Aorta (tissue), 5 donors: ENCODE measurements at places on chromosomes 2 and 18.
A peak's percentile ranks its signal among the peaks of the same experiment; 100 is the strongest.

DNA sequence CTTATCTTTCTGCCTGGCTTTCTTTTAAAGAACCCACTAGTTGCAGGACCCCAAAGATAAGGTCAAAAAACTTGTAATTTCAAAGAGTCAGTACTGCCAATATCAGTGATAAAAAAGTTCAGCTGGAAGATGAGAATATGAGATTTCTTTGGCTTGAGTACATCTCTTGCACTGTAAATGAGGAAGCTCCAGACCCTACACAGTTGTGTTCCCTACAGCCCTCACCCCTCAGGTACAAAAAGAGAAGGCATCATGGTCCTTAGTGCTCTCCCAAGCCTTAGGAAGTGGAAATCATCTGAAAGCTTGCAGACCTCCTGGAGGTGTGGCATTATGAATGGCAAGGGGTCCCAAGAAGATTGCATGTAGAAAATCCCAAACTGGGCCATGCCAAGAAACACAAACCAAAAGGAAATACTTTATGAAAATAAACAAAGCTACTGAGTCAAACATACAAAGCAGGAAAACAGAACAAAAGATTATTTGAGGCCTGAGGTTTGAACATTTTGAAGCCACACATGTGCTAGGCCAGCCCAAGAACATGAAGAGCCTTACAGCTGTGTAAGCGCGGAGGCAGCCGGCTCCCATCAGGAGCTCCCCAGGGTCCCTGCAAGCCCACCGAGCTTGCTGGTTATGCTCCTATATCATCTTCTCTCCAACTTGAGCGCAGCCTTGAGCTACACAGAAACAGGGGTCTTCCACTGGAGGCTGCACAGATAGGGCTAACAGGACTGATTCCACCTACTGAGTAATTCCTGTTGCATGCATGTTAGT lies 217.0 kb downstream of the OSR1 start:
- DNase-seq: no peak

DNA sequence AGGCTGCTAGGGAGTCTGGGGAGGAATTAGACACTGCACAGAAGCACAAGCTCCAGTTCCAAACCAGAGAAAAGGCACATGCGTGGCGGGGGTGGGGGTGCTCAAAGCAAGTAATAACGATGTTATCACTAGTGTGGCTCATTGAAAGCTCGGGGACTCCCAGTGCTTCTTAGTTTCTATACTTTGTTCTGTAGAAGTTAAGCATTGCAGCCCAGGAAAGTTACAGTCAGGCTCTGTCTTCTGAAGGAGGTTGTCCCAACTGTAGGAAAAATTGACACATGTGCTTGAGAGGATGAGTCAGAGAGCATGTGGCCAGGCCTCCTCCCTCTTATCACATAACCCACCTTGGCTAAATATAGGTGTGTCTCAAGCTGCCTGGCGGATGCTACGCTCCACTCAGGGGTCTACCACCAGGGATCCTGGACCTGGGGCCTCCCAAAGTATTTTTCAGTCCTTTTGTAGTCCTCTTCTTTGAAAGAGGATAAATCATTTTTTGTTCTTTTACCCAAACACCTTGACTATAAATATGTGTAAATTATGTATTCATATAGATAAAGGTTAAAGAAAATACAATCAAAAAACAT lies 3.8 kb downstream of the GALNT5 start:
- no peak for DNase-seq

DNA sequence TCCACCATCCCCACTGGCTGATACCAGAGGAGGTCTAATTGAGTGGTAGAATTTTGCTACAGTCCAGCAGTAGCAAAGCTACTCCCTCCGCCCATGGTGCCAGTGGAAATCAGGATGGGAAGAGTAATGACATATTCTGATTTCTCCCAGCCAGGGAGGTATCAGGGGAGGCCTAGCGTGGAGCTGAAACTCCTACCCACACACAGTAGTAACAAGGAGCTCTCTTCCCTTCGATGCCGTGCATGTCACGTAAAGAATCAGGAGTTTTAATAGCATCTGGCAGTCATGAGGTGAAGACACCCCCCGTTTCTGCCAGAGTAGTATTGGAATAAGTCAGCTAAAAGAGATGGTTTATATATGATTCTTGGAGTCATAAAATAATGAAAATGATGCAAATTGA lies 786.8 kb upstream of the DDX18 start:
- no peak for DNase-seq

DNA sequence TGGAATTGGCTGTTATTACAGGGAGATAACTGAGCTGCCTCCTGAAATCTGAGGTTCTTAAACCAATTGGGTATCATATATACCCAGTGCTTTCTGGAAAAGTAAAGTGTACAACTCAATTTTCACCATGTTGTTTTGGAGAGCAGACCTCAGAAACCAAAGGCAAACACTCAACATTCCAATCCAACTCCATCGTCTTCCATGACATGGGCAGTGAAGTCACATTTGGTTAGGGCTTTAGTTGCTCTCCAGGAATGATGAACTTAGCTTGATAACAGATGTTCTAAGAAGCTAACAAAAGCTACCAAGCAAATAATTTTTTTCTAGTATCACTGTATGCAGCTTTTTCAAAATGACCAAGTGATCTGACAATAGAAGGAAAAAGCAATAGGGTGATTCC lies 107.0 kb upstream of the SLC35G4 start:
- no peak for DNase-seq

DNA sequence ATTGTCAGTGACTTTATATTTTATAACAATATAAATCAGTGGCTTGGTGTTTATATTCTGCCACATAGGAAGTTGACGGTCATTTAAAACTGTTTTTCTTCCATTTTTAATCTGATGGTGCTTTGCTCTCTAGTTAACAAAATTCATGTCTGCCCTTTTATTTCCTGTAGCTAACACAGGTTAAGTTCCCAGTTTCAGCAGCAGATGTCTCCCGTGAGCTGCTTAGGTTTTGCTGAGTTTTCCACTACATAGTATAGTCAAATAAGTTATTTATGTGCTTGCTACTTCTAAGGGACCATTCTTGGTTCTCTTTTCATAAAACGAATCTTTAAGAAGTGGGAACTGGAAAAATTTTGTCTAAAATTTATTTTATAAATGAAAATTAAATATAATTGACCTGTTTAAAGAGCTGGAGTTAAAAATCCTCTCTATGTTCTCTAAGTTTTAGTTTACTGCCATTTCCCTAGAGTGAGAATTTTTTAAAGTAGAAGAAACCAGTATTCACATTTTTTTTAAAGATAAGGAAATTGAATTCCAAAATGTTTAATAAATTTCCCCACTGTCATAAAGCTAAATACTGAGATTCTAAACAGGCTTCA lies 20.6 kb downstream of the HTR2B start:
- no peak for DNase-seq

GRCh38 chr2:163135256-163135655 lies 296.7 kb upstream of the KCNH7 start:
- no peak for DNase-seq

- DNase-seq: no peak
Observed at GRCh38 chr2:232316461-232317330, 61.9 kb upstream of the ALPP start.

DNA sequence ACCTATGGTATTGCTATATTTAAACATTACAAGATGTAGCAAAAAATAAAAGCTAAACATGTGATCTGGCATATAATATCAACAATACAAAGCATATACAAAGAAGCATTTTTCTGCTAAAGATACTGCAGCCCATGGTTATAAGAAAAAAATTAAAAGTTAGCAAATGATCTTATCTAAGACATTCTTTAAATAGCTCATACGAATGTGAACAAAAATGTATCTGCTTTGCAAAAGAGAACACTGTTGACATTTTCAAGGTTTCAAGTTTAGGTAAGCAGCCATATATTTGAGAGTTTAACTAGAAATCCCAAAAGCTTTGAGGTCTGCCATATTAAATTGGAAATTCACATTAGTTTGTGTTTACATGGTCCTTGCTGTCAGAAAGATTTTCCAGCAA lies 301.0 kb upstream of the SLC39A10 start:
- DNase-seq: no peak

- DNase-seq: no peak
Observed at GRCh38 chr2:149552226-149552625, 35.3 kb downstream of the MMADHC start.

- no peak for DNase-seq
Observed at GRCh38 chr2:13135856-13136255, 419.1 kb downstream of the TRIB2 start.

- DNase-seq: no peak
Observed at GRCh38 chr2:64359171-64359891, 94.6 kb upstream of the LGALSL start.

DNA sequence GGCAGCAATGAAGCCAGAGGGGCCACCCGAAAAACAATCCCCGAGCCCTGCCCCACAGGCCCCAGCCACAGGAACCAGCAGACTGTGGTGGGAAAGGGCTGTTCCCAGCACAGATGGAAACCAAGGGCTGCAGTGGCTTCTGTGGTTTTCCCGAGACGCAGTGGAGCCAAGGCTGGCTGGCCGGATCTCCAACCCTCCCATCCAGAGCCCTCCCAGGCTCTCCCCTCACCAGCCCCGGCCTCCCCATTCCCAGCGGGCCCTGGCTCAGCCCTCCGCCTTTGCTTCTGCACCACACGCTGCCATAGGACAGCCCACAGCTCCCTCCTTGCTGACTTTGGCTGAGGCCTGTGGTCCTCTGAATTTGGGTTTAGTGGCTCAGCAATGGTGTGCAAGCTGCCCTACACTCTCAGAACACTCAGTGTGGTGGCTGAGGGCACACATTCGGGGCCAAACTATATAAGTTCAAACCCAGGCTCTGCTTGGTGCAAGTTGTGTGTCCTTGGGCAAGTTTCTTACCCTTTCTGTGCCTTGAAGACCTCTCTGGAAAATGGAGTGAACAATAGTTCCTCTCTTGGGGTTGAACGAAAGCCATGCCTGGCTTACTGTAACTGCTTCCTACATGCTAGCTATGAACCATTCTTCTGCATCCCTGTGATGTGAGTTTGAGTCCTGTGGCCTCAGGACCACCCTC lies 200.1 kb downstream of the SMAD7 start:
- peak; percentile 88 for DNase-seq

- no peak for DNase-seq
Observed at GRCh38 chr2:178233428-178233827, 39.1 kb downstream of the OSBPL6 start.

- peak; percentile 48 for DNase-seq
Observed at GRCh38 chr18:8610459-8610851, 1.2 kb downstream of the RAB12 start.

- no peak for DNase-seq
Observed at GRCh38 chr2:96409820-96410164, 74.2 kb downstream of the NCAPH start.

GRCh38 chr2:239882331-239882732 lies 142.8 kb downstream of the NDUFA10 start:
- DNase-seq: no peak

GRCh38 chr18:55484773-55485172 lies 103.2 kb downstream of the TCF4 start:
- no peak for DNase-seq
